ENCODE measurements at places on chromosomes 3 and 15.
A peak's percentile ranks its signal among the peaks of the same experiment; 100 is the strongest.

DNA sequence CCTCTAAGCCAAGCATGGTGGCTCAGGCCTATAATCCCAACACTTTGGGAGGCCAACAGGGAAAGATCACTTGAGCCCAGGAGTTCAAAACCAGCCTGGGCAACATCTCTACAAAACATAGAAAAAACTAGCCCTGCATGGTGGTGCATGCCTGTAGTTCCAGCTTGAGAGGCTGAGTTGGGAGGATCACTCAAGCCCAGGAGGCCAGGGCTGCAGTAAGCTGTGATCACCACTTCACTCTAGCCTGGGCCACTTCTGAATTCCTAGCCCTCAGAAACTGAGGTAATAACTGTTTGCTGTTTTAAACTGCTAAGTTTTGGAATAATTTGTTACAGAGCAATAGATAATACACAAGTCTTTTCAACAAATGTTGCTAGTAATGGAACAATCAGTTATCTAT is 16.4 kb downstream of the IP6K1 start:
- DNase-seq = no peak

- DNase-seq = no peak
These were observed 14.2 kb upstream of the HOMER2 start for GRCh38 chr15:82966671-82967071.

DNA sequence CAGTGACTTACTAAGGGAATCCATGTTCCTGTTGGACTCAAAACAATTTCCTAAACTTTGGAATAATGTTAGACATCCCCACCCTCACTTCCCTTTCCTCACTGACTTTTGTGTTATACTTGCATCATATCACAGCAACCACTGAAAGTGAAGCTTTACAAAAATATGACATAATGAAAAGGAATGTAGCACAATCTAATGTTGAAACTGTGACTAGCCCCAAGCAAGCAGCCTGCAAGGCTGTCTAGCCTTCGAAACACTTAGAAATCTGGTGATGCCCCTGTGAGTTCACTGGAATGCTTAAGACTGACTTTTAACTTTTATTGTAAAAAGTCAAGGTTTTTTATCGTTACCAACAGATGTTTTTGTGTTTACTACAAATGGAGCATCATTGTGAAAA is 203.7 kb upstream of the ZNF385D start:
- DNase-seq = no peak

- no peak for DNase-seq
These were observed 156.2 kb downstream of the NLGN1 start for GRCh38 chr3:173553635-173554280.

DNA sequence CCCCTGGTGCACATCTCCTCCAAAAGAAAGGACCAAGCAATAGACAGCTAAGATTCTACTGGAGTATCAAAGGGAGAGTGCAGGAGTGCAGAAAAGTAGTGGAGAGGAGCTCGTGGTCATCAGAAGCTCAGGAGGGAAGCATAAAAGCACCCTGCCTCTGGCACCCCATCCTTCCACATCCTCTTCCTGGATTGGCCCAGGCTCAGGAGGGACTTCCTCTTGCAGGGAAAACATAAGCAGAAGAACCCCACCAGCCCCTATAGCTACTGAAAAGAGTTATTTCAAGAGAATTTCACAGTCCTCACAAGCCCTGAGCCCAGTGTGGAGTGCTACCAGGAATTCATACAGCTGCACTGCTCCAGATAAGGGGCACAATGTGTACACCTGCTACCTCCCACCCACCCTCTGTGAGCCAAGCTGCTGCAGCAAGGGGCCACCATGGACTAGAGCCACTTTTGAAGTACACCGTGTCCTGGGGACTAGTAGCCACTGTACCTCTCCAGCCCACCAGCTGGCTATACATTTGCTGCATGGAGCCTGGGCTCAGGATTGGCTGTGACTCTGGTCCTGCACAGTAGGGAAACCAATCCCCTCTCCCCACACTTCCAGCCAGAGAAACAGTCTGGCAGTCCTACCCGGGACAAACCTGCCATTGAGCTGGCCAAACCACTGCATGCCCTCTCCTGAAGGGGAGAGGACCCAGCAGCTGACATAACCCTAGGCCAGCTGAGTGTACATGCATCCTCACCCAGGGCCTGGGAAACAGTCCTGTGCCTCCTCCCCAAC is 43.0 kb downstream of the CD200R1 start:
- peak; percentile 0 for DNase-seq

GRCh38 chr3:20015525-20015924 is 3.5 kb upstream of the PP2D1 start:
- no peak for DNase-seq

GRCh38 chr3:137766876-137767537 is 2.9 kb downstream of the SOX14 start:
- DNase-seq = no peak

DNA sequence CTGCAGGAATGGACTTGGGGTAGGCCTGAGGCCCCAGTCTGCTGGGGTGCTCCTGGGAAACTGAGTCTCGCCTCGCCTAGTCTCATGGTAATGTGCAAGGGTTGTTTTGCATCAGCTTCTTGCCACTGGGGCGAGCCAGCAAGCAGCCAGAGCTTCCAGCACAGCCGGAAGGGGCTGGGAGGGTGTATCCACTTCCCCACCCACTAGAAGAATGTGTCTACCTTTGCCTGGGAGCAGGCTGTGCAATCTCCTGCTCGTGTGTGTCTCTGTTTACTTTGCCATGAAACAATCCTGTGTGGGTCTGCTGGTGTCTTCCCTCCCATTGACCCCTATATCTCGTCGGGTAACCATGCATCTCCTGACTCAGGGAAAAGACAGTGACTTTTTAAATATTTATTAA is 21.8 kb upstream of the ERICH6 start:
- DNase-seq = no peak

DNA sequence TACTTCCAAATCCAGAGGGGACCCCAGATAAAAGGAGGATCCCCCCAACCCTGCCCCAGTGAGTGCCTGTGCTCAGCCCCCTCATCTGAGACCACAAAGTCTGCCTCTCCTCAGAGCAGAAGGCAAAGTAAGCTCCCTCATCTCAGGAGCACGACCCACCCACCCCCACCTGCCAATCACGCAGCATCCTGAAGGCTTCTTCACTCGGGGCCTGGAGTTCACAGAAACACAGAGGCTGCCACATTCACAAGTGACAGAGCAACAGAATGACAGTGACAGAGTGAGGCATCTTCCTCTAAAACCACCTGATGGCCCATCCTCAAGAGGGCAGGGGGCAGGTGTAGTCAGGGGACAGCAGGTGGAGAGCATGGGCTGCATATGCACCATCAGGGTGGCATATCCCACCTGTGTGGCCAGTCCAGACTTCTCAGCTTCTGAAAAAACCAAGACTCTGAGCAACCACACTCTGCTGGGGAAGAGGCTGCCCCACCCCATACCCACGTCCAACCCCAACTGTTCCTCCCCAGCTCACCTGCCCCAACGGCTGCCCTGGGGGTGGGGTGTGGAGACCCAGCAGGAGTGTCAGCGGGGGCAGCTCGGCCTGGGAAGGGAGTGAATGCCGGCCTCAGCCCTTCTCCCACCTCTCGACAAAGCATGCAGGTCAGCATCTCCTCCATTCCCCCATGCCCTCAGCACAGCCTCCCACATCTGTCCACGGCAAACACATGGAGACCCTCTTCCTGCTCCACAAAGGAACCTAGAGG is 19.3 kb downstream of the ADCY5 start:
- no peak for DNase-seq

- no peak for DNase-seq
These were observed 41.6 kb downstream of the PIK3CA start for GRCh38 chr3:179189759-179190158.

- no peak for DNase-seq
These were observed 11.9 kb downstream of the MKRN2 start for GRCh38 chr3:12568747-12569146.

GRCh38 chr3:60017631-60018030 is 967.8 kb upstream of the CFAP20DC start:
- DNase-seq = peak; percentile 61

DNA sequence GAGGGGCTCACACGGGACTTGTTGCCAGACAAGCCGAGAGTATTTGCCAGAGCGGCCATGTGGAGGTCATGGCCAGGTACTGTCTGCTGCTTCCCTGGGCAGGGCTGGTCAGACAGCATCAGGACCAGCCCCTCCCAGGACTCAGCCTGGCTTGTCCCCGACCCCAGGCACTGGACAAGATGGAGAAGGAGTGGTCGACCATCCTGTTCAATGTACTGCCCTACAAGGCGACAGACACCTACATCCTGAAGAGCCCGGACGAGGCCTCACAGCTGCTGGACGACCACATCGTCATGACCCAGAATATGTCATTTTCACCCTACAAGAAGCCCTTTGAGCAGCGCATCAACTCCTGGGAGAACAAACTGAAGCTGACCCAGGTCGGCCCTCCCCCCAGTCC is 38.6 kb downstream of the DNAH1 start:
- DNase-seq = no peak

GRCh38 chr3:82001276-82001923 is 240.0 kb upstream of the GBE1 start:
- no peak for DNase-seq

- no peak for DNase-seq
These were observed 18.7 kb upstream of the PRR20G start for GRCh38 chr3:127306361-127307111.

DNA sequence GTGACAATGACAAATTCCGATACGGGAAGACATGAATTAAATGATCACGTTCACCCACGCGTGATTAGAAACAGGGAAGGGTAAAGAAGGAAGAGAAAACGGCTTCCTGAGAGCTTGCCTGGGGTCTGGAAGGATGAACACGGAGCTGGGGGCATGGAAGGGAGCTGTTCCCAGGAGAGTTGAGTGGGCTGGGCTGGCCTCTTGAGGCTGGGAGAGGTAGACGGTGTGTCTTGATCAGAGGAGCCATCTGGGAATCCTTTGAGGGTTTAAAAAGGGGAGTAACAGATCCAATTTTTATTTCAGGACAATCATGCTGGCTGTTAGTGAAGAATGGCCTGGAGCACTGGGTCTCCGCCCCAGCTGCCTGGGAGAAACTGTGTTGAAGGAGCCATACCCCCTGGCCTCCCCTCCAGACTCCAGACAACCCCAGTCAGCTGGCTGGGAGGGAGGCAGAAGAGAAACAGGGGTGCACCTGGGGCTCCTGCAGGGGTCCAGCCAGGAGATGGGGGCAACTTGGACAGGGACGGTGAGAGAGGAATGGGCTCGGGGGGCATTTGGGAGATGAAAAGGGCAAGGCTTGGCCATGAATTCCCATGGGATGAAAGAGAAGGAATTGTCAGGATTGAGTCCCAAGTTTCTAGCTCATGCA is 53.6 kb upstream of the CGNL1 start:
- no peak for DNase-seq

DNA sequence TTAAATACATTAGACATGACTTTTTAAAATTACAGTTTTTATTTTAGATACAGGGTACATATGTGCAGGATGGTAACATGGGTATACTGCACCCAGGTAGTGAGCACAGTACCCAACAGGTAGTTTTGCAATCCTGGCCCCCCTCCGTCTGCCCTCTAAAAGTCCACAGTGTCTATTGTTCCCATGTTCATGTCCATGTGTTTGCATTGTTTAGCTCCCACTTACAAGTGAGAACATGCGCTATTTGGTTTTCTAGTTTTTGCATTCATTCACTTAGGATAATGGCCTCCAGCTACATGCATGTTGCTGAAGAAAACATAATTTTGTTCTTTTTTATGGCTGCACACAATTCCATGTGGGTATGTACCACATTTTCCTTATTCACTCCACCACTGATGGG is 23.8 kb downstream of the C3orf70 start:
- DNase-seq = no peak

- DNase-seq = no peak
These were observed 3.1 kb downstream of the IFRD2 start for GRCh38 chr3:50289130-50289529.

DNA sequence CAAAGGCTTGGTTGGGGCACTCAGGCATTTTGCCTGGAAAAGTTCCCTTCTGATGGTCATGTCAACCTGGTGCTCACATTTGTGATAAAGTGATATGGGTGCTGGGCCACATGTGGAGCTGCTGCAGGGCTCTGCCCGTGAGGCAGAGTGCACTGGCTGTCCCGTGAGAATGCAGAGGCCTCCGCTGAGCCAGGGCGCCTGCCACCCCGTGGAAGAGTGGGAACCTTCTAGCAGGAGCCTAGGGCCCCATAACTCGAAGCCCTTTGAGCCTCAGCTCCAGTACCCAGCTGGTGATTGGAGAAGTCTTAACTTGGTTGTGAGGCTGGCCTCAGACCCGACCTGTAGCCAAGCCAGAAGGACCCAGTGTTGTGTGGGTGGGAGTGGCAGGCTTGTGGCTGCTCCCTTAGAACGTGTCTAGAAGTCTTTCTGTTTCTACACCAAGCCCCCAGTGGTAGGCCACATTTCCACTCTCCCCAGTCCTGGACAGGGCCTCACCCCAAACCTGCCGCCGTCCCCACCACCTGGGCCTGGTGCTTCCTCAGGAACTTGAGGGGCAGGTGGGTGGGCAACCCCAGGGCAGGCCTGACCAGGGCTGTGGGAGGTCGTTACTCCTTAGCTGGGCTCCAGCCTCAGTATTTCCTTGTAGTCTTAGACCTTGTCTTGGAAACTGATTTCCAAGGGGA is 19.7 kb downstream of the SEC61A1 start:
- DNase-seq = no peak

- DNase-seq = no peak
These were observed 747 bp downstream of the NSUN3 start for GRCh38 chr3:94063496-94064119.

GRCh38 chr15:72341361-72341760 is 21.4 kb upstream of the CELF6 start:
- DNase-seq = no peak

DNA sequence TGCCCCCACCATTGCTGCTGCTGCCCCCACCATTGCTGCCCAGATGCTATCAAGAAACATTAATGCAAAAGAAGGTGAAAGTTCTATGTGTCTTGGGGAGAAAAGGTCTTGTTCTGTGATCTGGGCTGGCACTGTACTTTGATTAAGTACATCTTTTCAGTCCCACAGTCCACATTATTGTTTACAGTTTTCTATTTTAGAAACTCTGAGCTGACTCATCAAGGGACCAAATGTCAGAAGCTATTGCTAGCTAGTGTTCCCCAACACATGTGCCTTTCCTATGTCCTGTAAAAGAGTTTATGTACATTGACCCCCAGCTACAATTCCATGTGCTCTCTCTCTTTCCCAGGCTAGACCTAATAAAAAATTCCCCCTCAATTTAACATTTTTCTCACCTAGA is 264.7 kb upstream of the NECTIN3 start:
- no peak for DNase-seq

GRCh38 chr15:59834528-59834927 is 145.4 kb upstream of the BNIP2 start:
- no peak for DNase-seq

- DNase-seq = no peak
These were observed 63.9 kb downstream of the GLCE start for GRCh38 chr15:69224383-69224782.

GRCh38 chr15:55907797-55908196 is 85.6 kb downstream of the NEDD4 start:
- no peak for DNase-seq

- DNase-seq = no peak
These were observed 885.9 kb downstream of the FHIT start for GRCh38 chr3:60365360-60365759.

DNA sequence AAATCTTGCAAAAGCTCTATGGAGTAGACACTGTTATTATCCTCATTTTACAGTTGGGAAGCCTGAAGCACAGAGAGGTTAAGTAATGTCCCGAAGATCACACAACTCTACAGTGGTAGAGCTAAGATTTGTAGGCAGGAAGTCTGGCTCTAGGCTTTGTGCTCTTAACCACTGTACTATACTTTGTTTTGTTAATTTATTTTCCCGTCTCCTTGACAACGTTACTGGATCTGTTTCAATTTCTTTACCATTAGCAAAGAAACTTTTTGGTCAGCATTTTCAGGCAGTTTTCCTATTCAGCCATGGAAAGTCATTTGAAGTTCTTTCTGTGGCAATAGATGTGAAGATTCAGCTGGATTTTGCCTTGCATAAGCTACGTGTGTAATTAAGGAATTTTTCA is 51.7 kb downstream of the OTOL1 start:
- no peak for DNase-seq
